ENCODE measurements at places on chromosomes 6 and 20.

DNA sequence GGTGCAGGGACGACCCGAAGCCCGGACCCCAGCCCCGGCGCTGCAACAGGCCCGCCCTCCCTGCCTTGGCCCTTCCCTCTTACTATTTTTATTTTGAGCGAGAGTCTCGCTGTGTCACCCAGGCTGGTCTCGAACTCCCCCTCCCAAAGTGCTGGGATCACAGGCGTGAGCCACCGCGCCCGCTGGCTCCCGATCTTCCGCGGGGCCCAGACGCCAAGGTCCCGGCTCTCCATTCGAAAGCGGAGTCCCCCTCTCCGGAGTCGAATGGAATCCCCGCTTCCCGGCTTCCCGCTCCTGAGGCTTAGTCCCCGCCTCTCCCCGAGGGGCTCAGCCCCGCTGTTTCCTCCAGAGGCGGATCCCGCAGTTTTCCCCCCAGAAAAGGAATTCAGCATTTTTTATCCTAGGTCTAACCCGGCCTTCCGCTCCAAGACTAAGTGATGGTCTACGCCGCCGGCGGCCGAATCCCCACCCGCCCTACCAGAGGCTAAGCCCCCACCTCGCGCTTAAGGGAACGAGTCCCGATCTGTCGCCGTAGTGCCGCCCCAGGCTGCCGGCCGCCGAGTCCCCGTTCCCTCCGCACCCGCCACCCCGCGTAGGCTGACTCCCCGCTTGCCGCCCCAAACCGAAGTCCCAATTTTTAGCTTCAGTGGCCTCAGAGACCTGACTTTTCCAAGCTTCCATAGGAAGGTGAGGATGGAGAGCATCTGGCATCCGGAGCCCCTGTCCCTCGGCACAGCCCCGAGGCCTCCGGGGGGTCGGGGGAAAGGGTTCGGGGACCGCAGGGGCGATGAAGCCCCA is 11.5 kb upstream of the TMC2 start:
- DNase-seq: no peak

GRCh38 chr6:87384038-87384437 is 23.7 kb upstream of the CFAP206 start:
- no peak for DNase-seq

GRCh38 chr6:116004841-116005815 is 55.6 kb downstream of the FRK start:
- no peak for DNase-seq

GRCh38 chr6:6736791-6737654 is 148.5 kb downstream of the LY86 start:
- DNase-seq: no peak

DNA sequence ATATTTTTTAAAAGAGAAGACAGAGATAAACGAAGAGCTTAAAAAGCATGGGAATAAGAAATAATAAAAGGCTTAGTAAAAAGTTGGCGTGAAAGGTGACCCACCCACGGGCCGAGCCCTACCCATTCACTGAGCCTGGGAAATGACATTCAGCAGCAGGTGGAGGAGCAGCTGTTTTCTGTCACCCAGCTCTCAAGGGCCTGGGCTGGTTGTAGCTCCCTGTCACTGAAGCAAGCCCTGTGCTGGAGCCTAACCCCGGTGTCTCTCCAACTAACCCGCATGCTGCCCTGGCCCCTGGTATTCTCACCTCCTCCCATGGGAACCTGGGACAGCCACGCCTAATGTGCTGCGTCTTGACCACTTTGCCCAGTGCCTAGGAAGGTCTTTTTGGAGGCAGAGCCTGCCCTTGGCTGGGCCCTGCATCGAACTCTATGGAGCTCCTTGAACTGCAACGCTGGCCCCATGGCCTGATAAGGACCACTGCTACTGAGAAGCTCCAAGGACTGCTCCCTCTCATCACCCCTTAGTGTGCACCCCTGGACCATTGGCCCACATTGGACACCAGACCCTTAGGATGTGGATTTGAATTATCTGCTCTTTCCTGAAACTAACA is 68.8 kb upstream of the IYD start:
- no peak for DNase-seq
